ENCODE measurements at places on chromosomes 7 and 10.

GRCh38 chr10:35356725-35357092 lies 20.4 kb downstream of the CCNY start:
- no peak for DNase-seq

- DNase-seq, result no peak
These were observed 29.4 kb upstream of the UCMA start for GRCh38 chr10:13263591-13263990.

DNA sequence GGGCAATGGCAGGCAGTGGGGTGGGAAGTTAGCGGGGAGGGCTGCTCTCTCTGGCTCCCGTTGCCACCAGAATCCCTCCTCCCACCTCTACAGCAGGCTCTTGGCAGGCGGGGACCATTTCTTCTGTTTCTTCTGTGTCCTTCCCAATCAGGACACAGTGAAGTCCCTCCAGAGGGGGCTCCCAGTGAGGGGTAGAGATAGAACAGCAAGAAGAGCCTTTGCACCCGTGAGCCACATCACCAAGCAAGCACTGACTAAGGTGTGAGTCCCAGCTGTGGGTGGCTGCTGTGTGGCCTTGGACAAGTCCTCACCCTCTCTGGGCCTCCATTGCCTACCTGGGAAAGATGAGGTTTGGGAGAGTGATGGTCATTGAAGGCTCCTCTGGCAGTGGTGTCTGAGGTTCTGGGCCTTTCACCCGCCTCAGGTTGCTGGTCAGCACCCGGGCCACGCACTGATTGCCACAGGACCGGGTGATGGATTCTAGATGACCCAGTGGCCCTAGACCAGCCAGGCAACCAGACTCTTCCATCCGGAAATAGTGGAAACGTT lies 26.0 kb upstream of the PCBD1 start:
- DNase-seq, result no peak

- DNase-seq, result no peak
These were observed 36.5 kb downstream of the C10orf71 start for GRCh38 chr10:49335364-49335972.

DNA sequence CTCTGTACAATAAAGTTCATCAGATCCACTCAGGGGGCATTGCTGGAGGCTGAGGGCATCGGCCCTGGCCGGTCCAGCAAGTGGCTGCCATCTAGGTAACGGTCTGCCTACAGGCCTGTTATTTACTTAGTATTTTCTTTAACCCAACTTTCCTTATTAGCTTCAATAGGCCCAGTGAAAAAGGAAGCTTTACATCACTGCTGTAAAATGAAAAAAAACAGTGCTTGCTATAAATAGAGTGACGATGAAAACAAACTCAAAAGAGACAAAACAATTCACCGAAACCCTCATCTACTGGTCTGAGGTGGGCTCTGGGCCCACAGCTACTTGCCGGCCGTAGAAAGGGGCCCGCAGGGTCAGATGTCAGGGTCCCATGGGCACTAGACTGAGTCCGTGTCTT lies 192.5 kb downstream of the ELFN1 start:
- DNase-seq, result no peak

- DNase-seq, result no peak
These were observed 100.2 kb downstream of the MMRN2 start for GRCh38 chr10:86857128-86857721.

Measured in urothelium cell line (cell line).